ENCODE measurements at places on chromosomes 1 and 21.

GRCh38 chr1:115145226-115145625 is 55.9 kb upstream of the TSPAN2 start:
- DNase-seq = no peak

- no peak for DNase-seq
Observed at GRCh38 chr1:87204921-87205320, 123.8 kb upstream of the LMO4 start.

GRCh38 chr1:64484651-64485050 is 14.7 kb downstream of the CACHD1 start:
- no peak for DNase-seq

DNA sequence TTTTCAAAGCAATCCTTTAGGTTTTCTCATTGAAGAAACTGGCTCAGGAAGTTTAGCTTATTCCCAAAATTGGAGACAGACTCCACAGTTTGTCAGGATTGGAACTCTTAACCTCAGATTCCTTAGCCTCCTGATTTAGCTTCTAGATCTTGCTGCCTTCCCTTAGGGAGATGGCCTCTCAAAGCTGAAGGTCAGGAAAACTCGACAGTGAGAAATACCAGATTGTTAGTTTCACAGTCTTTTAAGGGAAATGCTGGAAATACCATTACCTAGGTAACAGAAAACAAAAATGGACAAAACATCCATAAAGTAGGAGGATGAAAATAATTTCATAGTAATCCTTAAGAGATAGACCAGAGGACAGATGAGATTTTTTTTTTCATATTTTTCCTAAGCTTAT is 7.8 kb downstream of the RASAL2 start:
- DNase-seq = no peak

- DNase-seq = no peak
Observed at GRCh38 chr21:26795866-26796329, 49.3 kb downstream of the ADAMTS1 start.

DNA sequence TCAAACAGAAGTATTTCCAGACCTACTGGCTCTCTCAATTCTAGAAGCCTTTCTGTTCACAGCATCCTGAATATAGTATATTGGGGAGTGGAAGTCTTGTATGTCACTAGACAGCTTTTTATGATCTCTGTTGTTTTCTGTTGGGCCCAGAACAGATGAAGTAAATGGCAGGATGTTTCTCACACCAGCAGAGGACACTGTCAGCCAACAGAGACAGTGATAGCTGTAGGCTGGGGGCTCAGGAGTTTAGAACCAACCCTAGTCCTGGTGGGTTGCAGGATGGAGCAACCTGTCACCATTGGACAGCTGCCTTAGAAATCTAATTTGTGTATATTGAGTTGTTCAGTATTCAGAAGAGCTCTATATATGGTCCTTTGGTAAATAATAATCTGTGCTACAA is 16.9 kb downstream of the AGO1 start:
- no peak for DNase-seq

Data from breast epithelium (tissue), 4 donors.